ENCODE measurements at places on chromosomes 5 and 9. TPM values are rescaled to one million over a fixed set of nuclear protein-coding genes. Genes with fewer than 3 reads are reported as not detected.

The NIM1K gene
- 9.0 TPM for total RNA-seq

DNA sequence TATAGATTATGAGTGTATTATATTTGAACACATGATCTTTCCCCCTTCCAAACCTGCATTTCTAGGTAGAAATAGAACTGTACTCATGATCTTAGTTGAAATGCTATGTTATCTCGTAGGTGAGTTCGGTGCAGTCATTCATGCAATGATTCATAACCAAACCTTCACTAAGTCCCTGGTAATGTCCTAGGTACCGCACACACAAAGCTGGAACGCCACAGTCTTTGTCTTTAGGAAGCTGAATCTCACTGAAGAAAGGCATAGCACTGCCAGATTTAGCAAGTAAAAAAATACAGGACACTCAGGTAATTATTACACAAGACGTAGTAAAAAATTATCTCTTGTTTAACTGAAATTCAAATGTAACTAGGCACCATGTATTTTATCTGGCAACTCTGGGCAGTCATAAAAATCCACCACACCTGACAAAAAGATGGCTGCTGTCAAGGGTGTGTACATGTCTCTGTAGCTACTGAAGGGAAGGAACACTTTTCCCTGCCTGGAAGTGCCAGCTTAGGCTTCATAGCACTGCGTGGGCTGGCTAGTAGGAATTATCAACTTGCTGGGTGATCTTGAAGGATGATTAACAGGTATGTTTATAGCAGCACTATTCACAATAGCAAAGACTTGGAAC lies 28.0 kb upstream of the TXN start:
- no peak for DNase-seq

- no peak for DNase-seq
These were observed 124.4 kb downstream of the NFIB start for GRCh38 chr9:14189578-14189977.

The EIF4E1B gene
- total RNA-seq: not detected

- no peak for DNase-seq
These were observed 148.1 kb upstream of the MPDZ start for GRCh38 chr9:13427587-13427986.

Measured in occipital lobe (tissue), 3 donors.